Small intestine (tissue), 16 donors: ENCODE measurements at places on chromosomes 13 and 19.

DNA sequence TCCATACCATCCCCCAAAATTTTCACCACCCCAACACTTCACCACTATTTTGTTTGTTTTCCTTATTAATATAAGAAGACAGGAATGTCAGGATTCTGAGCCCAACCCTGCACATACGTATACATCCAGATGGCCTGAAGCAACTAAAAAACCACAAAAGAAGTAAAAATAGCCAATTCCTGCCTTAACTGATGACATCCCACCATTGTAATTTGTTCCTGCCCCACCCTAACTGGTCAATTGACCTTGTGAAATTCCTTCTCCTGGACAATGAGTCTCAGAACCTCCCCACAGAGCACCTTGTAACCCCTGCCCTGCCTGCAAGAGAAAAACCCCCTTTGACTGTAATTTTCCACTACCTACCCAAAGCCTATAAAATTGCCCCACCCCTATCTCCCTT, 132.5 kb downstream of the ZNF675 start:
- DNase-seq = no peak

GRCh38 chr19:30209617-30210600, 162.3 kb upstream of the ZNF536 start:
- no peak for DNase-seq

DNA sequence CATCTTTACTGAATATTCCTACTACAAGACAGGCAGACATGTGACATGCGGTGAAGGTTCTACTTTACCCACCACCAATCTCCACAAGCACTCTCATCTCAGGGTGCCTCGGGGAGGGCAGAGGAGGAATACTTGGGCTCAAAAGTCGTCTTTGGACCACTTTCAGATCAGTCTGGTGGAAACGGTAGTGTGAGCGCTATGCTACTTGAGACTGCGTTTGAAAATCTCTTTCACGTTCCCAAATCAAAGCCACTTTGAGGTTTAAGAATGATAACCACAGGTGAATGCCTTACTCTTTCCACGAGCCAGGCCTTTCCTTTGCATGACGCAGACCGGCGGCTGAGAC, 1.5 kb upstream of the SOX1 start:
- DNase-seq = no peak

- DNase-seq = no peak
These were observed 64.0 kb upstream of the GPR12 start for GRCh38 chr13:26824581-26824980.

GRCh38 chr13:20446900-20447299, 78.8 kb downstream of the CRYL1 start:
- no peak for DNase-seq

DNA sequence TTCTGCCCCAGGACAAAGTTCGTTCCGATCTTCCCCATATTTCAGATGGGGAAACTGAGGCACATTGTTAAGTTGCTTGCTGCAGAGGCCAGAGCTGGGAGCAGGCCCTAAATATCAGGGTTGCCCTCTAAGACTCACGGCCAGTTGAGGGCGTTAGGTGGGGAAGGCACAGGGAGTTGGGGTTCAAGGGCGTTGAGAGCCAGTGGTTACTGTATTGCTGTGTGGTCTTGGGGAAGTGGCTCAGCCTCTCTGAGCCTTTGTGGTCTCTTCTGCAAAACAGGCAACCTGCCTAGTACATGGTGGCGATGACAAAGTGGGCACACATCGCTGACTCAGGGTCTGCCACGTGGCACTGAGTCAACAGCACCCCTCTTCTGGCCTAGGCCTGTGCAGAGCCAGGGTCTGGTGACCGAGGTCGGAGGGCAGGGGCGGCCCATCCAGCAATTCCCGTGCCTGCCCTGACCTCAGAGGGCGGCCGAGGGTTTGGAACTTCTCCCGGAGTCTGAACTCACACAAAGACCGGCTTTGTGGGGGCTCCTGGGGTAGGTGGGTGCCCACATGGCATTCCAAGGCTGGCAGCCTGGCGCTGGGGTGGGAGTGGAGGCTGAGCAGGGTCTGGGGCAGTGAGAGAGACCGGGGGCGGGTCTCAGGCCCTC, 10.2 kb downstream of the TNFAIP8L1 start:
- no peak for DNase-seq

- no peak for DNase-seq
These were observed 9.7 kb downstream of the NAXD start for GRCh38 chr13:110624766-110625756.

- DNase-seq = peak; percentile 98
These were observed 9.1 kb downstream of the SPINT2 start for GRCh38 chr19:38273499-38273898.

DNA sequence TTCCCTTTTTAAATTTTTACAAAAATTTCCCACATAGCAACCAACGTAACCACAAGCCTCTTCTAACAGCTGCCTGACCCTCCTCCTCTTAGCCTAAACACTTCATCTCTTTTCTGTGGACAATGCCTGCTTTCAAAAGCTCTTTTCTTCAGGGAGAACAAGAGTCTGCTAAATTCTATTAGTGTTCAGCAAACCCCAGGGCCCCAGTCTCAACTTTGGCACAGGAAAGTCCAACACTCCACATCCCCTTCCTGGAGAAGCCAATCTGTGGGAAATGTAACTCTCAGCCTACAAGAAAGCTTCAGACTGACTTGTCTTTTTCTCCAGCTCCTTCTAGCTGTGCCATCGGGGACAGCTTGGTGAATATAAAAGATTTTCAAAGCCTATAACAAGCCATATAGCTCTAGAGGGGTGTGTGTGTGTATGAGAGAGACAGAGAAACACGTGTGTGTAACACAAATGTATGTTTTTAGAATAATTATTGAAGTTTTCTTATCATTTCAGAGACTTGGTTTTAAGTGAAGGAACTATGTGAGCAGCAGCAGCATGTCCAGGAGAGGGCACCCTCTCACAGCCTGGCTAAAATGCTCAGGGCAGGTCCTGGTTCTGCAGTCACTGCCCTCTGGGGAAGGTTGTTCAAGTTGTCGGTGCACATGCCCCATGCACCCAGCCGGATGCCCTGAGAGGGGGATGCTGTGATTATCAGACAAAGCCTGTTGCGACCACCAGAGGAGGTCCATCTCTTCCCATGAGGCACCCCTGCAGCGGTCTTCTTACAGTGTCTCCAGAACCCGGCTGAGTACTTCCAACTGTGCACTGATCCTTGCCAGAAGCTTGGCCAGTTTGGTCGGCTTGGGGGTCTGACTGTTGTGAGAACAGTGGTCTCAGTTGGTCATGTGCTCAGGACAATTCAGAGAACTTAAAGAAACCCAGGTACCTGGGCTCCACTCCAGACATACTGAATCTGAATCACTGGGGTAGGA, 34.4 kb downstream of the CCDC70 start:
- DNase-seq = peak; percentile 60

- no peak for DNase-seq
These were observed 45.7 kb downstream of the C1QTNF9 start for GRCh38 chr13:24355103-24355502.

- DNase-seq = no peak
These were observed 29.4 kb downstream of the RFXAP start for GRCh38 chr13:36848199-36848982.

DNA sequence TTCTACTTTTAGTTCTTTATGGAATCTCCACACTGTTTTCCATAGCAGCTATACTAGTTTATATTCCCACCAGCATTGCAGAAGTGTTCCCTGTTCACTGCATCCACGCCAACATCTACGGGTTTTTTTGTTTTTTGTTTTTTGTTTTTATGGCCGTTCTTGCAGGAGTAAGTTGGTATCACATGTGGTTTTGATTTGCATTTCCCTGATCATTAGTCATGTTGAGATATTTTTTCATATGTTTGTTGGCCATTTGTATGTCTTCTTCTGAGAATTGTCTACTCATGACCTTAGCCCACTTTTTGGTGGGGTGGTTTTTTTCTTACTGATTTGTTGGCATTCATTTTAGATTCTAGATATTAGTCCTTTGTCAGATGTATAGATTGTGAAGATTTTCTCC, 89.7 kb downstream of the FRY start:
- no peak for DNase-seq

- DNase-seq = no peak
These were observed 13.5 kb downstream of the FPR3 start for GRCh38 chr19:51808333-51808986.

DNA sequence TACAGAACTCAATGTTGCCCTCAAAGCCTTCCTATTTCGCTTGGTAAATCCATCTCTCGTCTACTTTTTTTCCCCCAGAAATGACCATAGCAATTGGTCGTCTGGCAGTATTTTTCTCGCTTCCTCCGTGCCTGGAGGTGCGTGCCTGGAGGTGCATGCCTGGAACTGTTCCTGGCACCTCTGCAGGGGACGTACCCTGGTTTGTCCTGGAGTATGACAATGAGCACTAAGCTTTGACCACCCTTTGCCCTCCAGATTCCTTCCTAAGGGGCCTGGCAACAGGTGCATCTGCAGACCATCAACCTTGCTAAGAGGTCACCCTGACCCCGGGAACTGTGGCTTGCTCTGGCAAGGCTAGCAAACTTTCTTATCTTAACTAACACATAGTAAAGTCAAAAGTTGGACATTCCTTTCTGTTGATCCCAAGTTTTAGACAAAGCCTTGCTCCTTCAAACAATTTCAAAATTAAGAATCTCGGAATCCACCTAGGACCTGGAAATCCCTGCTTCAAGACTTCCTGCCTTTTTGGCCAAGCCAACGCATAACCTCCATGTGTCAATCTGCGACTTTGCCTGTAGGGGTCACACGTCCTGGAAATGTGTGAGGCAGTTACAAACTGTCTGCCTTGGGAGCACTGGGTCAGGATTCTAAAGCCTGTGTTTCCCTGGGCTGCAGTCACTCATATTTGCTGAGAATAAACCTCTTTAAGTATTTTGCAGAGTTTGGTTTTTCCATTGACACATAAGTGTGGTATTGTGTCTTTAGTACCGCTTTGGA, 28.8 kb upstream of the TUBGCP3 start:
- peak; percentile 45 for DNase-seq

- DNase-seq = no peak
These were observed 189.8 kb downstream of the URI1 start for GRCh38 chr19:30131722-30132291.

DNA sequence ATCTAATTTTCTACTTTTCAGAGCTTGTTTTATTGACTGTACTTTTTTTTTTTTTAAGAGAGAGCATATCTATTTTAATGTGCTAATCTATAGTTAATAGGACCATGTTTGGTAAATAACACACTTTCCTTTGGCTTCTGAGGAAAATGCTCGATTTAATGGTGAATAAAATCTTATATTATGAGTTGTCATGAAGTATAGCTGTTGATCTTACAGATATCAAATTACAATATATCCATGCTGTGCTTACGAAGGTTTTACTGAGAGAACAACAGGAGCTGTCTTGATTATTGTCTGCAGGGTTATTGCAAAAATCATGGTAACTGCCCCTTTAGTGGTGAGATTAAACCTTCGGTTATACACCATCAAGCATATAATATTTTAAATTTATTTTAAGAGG, 29.6 kb downstream of the URI1 start:
- DNase-seq = no peak

GRCh38 chr19:21335721-21336120, 6.5 kb upstream of the ZNF708 start:
- no peak for DNase-seq

GRCh38 chr19:41175801-41176777, 16.9 kb upstream of the CYP2S1 start:
- DNase-seq = peak; percentile 89

- DNase-seq = no peak
These were observed 523.5 kb upstream of the ARGLU1 start for GRCh38 chr13:107091428-107091827.

- no peak for DNase-seq
These were observed 289.2 kb downstream of the ATP8A2 start for GRCh38 chr13:25660996-25661395.
